ENCODE measurements at places on chromosomes 7 and 10. TPM values are rescaled to one million over a fixed set of nuclear protein-coding genes. Genes with fewer than 3 reads are reported as not detected.

GRCh38 chr10:77308084-77308732 lies 329.4 kb downstream of the KCNMA1 start:
- no peak for DNase-seq

GRCh38 chr10:24790599-24790998 lies 66.9 kb upstream of the ARHGAP21 start:
- no peak for DNase-seq

DNA sequence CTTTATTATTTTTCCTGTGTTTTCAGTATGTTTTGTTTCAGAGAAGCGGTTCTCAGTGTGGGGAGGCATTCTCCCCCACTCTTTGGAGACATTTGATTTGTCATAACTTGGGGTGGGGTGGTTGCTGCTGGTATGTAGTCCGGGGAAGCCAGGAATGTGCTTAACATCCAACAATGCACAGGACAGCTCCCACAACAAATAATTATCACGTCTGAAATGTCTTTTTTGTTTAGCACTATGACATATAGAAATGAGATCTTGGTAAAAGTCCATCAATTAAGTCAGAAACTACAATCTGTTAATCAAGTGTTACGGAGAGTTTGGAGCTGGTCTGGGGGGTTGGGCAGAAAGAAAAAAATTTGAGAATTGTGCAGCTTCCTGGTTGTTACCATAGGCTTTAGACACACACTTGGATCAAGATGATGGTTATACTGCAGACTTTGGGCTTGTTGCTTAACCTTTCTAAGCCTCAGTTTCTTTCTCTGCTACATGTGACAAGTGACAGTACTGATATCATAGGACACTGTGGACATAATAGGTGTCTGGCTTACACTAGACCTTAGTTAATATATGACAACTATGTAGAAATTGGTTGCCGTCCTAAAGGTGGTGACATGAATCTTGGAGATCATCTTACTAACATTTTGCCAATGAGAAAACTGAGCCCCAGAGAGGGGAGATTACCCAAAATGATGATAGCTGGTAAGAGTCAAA lies 113.7 kb downstream of the LRMDA start:
- peak; percentile 67 for DNase-seq

DNA sequence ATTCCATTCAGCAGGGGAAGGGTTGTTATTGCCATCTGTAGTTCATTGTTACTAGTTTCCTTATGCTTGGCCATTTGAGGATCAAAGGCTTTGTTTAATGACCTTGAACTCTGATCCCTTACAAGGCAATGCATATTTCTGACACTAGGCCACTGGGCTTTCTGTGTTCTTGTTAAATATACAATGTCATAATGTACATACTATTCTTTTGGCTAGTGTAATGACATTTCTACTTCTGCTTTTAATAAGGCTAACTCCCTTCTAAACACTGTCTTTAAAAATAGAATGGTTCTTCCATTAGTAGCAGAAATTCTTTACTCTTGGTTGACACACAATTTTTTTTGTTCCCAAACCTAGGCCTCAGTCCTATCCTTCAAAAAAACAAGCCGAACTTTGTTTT lies 86.6 kb downstream of the BBS9 start:
- DNase-seq, result no peak

- no peak for DNase-seq
Observed at GRCh38 chr10:1266033-1266802, 210.0 kb downstream of the WDR37 start.

DNA sequence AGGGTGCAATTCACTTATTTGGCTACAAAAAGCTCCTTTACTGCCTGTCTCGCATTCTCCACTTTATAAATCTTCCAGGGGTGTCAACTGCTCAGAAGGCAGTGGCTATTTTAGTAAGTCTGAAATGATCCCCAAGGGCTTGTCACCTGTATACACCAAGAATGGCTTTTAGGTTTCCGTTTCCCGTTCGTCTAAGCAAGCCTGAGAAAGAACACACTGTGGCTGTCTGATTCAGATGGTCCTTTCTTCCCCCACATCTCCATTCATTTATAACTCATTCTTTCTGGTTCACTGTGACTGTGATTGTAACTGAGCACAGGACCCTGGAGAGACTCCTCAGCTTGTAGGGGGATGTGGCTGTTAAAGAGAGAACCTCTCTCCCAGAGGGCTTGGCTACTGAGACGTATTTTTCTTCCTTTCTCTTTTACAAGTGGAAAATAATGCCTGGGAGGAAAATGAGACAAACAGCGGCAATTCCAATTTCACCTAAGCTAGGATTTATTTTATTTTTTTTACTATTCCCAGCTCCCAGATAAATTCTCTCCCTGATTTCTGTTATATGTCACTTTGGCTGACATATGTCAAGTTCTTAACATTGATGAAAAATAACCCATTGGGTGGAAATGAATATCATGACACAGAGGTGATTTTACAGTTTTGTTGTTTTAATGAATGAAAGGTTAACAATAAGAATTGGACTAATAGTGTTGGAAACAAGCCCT lies 129.3 kb downstream of the FAM107B start:
- DNase-seq, result no peak

GRCh38 chr7:2201686-2202360 lies 30.9 kb downstream of the MAD1L1 start:
- DNase-seq, result no peak

- DNase-seq, result no peak
Observed at GRCh38 chr7:50733552-50733951, 49.1 kb downstream of the GRB10 start.

GRCh38 chr7:3733541-3734140 lies 432.6 kb downstream of the SDK1 start:
- DNase-seq, result no peak

DNA sequence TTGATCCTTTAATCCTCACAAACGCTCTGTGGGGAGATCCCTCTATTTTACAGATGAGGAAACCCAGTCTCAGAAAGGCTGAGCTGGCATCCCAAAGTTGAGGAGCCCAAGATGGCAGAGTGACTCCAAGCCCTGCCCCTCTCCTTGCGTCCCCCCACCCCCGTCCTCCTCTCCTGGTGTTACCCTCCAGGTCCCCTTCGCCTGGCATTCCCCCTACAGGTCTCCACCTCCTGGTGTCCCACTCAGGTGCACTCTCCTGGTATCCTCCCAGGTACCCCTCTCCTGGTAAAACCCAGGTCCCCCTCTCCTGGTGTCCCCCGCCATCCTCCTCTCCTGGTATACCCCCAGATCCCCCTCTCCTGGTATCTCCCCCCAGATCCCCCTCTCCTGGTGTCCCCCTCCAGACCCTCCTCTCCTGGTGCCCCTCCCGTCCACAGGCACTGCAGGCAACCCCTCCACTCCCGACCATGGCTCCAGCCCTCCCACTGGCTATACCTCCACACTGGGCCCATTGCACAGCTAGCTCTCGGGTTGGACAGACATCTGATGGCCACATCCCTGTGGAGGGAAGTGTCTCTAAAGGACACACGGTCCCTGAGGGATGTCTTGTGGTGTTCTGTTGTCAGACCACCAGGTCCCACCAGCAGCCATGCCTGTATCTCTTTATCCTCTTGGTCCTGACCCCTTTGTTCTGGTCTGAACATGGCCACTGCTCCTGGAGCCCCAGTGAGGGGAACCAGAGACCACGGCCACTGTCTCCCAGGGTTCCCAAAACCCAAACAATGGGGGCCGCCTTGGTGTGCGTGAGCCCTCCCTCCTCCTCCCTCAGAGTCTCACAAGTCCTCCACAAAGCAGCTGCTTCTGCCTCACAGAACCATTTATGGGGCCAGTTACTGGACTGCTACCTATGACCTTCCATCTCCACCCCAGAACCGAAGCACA lies 37.2 kb downstream of the CALML3 start:
- no peak for DNase-seq

DNA sequence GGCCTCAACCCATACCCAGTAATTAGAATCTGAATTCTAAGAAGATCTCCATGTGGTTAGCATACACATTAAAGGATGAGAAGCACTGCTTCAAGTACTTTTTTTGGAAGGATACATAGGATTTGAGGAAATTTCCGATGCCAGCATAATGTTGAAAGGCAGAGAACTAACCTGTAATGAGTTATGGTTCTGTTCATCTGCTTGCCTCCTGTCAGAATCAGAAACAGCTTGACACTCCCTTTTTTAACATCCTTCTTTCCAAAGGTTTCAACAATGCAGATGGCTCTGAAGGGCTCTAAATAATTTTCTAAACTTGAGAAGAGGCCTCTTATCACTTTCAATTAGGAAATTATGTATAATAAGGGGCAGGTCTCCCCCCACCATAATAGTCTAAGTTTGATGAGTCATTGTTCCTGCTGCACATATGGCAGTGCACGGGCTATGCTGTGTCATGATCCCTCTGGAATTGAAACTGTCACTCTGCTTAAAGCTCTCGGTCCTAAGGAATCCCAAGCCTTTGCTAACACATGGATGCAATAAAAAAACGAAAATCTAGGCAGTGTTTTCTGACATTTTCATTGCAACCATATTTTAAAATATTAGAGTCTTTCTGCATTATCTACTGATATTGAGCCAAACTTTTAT lies 291.2 kb upstream of the FZD1 start:
- DNase-seq, result no peak

GRCh38 chr7:19304086-19304485 lies 158.9 kb upstream of the FERD3L start:
- no peak for DNase-seq

GATA3 gene
- polyA plus RNA-seq, result 3.8 TPM

MRC1 gene
- 22.5 TPM for polyA plus RNA-seq

MBLAC1 gene
- polyA plus RNA-seq, result 1.7 TPM

GRID2IP gene
- polyA plus RNA-seq, result 0.81 TPM

PEX1 gene
- 45.4 TPM for polyA plus RNA-seq

SAP25 gene
- polyA plus RNA-seq, result 9.4 TPM

ATXN7L1 gene
- polyA plus RNA-seq, result 15.6 TPM

RINT1 gene
- 35.2 TPM for polyA plus RNA-seq

TMEM139 gene
- 8.4 TPM for polyA plus RNA-seq

ADCYAP1R1 gene
- 1.5 TPM for polyA plus RNA-seq
